ENCODE measurements at places on chromosomes 1 and 21.

DNA sequence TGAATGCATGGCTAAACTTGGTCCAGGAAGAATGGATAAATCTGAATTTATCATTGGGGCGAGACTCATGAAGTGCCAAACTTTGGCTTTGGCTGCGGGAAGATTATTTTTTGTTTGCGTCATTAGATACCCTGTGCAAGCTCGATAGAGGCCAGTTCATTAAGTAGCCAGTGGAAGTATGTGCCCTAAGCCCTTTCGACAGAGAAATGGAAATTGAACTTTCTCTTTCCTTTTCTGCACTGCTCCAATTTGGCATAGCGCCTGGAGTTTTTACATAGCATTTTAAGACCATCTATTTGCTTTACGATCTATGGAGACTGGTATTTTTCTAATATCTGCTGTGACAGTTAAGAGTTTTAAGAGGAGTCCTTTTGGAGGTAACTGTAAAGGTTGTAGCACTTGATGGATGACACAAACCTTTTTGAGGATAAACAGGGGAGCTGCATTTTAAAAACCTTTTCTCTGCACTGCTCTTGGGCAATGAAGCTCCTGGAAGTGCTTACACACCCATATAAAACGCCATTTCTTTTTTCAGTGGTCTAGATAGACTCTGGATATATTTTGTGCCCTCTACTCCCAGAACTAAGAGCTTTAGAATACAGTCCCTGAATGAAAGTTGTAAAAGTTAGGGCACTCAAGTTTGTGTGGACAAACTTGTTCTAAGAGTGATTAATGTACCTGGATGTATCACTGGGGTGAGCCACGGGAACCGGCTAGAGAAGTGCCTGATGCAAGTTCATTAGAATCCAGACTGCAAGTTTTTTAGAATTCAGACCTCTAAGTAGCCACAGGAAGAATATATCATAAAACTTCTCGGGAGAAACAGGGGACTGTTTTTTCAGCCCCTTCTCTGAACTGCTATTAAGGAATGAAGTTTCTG, 41.3 kb upstream of the CFHR3 start:
- no peak for DNase-seq

DNA sequence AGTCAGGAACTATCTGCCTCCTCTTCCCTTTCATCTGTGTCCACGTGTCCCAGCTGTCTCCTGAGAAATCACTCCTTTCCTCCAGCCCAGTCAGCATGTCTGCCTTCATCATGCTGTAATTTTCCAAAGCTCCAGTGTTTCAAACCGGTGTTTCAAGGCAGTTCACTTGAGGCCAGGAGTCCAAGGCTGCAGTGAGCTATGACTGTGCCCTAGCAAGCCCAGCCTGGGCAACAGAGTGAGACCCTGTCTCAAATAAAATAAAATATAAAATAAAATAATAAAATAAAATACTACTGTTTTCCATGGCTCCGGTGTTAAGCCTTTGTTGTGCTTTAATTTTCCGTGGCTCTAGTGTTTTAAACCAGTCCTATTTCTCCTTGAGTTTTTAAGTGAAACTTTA, 7.9 kb upstream of the SELENON start:
- DNase-seq, result peak; percentile 43

- no peak for DNase-seq
Observed at GRCh38 chr1:54571803-54572541, 23.9 kb downstream of the ACOT11 start.

GRCh38 chr1:32464716-32465577, at the start of gene ZBTB8B:
ZBTB8B (plus strand) TSS chr1:32465072; CDS start chr1:32470625, 5,553 bp downstream.
- peak; percentile 38 for DNase-seq

DNA sequence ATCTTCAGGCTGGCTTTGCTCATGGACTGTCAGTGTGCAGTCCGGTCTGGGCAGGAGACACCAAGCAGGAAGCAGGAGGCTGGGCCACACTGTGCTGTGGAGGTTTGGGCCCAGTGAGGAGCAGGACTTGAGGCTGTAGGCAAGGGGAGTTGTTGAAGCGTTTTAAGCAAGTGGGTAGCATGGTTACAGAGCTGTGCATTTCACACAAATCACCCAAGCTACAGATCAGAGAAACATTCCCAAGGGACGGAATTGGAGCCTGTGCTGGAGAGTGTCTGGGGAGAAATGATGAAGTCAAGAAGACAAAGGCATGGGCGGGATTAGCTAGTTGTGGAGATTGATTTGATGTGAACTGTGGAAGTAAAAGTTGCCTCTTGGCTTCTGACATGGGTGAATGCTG, 60.9 kb downstream of the KIF21B start:
- no peak for DNase-seq

DNA sequence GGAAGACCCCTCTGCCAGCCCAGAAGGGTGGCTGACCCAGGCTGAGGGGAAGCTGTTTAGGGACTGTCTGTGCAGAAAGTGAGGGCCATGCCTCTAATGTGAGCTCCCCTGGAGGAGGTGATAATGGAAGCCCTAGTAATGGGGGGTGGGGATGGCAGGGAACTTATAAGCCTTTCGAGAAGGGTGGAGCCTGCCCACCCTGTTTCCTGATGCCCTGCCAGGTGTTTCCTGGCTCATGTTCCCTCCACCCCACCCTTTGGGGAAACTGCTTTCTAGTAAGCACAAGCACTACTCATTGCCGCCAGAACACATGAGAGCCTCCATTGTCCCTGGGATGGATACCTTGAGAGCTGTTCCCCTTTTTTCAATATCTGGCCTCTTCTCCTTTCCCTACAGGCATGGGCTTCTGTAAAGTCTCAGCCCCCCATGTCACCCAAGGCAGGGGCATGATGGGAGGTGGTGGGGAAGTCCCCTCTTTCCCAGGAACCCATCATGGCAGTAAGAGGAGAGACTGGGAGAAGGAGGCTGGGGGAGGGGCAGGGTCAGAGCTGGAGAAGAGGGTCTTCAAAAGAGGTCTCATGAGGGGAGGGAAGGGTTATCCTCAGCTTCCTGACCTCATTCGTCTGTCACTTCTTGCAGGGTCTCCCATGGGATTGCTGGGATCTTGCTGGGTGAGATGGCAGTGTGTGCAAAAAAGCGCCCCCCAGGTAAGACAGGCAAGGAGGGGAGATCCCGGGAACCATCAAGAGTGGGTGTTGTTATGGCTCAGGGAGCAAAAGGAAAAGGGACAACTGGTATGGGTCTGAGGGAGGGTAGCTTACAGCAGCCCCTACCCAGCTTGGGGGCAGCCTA, 2.4 kb downstream of the ATP8B2 start:
- no peak for DNase-seq

- no peak for DNase-seq
Observed at GRCh38 chr1:52182874-52183400, 41.0 kb downstream of the ZFYVE9 start.

DNA sequence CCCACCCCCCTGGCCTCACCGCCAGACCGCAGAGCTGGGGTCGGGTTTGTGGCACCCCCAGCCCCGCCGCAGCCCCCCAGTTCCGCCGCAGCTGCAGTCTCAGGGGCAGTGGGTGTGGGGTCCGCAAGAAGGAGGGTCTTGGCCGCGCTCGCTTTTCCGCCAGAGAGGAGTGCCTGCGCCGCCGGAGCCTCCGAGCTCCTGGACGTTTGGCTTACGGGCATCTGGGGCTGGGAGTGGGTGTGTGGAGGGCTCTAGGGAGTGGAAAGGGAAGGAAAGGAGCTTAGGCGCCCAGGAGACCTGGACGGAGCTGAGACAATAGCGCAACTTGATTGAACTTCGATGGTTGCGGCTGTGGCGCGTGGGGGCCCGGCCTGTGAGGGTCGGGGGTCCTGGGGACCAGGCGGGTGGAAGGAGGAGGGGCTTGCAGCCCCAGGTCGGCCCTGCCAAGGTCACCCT, 88.8 kb upstream of the IPO9 start:
- no peak for DNase-seq

DNA sequence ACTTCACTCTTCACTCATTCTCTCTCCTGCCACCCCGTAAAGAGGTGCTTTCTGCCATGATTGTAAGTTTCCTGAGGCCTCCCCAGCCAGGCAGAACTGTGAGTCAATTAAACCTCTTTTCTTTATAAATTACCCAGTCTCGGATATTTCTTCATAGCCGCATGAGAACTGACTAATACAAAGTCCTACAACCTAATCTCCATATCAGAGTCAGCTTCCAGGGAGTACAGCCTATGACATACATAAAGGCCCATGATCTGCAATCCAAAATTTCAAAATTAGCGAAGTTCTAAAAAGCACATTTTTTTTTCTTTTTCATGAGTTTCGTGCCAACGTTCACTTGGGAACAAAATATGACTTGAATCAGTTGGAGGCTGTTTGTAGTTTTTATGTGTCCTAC, 256.9 kb upstream of the DUSP10 start:
- DNase-seq, result no peak

DNA sequence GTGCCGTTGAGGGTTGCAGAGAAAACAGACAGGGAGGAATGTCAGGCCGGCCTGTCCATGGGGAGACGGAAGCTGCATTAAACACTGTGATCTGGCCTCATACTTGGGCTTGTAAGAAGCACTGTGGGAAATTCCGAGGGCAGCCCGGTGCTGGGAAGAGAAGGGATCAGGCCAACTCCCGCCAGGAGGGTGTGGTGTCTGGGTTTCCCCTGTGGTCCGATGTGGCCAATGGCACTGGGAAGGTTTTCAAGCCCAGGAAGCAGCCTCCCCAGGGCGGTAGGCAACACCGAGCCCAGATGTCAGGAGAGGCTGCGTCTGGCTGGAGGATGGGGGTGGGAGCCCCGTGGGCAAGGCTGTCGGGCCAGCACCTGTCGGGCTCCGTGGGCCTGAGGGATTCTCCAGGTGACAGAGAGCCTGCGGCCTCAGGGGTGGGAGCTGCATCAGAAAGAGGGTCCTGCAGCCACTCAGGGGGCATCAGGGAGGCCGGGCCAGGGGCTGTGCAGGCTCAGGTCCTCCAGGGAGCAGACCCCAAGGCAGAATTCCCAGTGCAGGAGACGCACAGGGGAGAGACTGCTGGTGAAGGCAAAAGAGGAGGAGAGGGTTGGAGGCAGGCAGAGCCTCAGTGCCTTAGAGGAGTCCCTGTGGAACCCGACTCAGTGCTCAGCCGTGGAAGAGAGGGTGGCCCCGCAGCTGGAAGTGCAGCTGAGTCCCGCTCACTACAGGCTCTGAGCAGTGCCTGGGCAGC, 8.4 kb downstream of the UBASH3A start:
- DNase-seq, result no peak

- no peak for DNase-seq
Observed at GRCh38 chr1:29907596-29907995, 671.3 kb downstream of the PTPRU start.

GRCh38 chr1:118928739-118929554, 59.2 kb downstream of the TBX15 start:
- peak; percentile 61 for DNase-seq

DNA sequence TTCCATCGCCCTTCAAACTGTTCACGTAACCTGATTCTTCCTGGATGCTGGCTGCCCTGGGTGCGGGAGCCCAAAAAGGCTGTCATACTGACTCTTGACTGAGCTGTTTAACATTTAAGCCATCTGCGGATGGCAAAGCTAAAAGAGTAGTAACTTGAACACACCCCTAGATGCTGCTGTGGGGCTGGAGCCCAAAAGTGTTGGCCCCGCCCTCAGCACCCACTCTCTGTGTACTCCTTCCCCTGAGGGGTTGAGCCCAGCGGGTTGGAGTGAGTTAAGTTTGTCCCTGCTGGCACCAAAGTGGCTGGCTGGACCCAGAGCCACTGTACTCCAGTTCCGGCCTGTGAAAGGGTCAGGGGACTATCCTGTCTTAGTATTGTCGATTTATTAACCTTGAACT, 640.6 kb downstream of the PTPRU start:
- no peak for DNase-seq

GRCh38 chr1:165172666-165173065, 183.8 kb downstream of the LMX1A start:
- DNase-seq, result no peak

DNA sequence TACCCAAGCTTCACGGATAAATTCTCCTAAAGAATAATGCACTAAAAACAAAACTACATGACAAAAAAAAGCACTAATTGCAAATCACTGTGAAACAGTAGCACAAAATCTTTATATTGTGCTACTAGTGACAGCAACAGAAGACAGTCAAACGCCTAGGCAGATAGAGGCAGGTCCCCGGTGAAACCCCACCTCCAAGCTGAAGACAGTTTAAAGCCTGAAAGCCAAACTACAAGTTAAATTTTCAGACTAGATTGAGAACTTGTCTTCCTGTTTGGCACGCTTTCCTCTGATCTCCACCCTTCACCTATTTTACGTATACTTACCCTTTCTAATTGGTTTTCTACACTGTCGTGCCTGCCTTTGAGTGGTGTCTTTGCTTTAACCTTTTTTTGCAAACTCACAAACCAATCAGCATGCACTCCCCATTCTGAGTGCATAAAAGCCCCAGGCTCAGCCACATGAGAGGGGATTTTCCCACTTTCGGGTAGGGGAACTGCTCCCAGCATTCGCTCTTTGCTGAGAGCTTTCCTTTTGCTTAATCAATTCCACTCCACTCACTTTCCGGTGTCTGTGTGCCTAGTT, 3.6 kb upstream of the BACH1 start:
- DNase-seq, result no peak

DNA sequence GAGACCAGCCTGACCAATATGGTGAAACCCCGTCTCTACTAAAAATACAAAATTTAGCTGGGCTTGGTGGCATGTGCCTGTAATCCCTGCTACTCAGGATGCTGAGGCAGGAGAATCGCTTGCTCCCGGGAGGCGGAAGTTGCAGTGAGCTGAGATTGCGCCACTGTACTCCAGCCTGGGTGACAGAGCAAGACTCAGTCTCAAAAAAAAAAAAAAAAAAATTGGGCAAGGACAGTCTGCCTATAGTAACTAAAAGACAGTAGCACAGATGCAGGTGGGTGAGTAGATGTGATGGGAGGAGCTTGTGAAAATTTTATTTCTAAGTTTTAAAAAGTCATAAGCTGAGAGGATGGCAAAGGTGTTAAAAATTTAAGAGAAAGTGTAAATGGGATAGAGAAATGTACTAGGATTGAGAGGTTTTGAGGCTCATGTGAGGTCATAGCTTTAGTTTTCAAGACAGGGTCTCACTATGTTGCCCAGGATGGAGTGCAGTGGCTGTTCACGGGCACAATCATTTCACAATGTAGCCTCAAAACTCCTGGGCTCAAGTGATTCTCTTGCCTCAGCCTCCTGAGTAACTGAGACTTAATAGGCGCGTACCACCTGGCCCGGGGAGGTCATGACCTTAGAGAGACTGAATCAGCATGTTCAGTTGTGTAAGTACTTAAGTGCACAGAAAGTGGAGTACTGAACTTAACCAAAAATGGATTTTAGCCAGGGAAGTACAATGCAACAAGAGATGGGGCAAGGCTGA, 33.7 kb downstream of the PTP4A2 start:
- peak; percentile 55 for DNase-seq

- no peak for DNase-seq
Observed at GRCh38 chr21:16773206-16773605, 739.6 kb upstream of the CXADR start.

DNA sequence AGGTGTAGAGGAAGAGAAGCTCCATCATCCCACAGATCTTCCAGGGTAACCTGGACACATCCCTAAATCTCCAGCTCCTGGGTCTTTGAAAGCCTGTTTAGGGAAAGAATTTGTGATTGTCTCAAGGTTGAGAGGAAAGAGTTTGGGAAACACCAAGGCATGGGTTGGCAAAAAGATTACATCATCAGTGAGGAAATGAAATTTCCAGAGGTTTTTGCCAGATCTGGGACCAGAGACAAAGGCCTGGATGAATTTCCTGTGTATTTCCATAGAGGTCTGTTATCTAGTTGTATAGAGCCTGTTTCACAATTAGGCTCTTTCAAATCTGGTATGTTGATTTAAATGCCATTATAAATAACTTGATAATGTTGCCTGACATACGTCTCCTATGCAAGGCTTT, 82.3 kb downstream of the GPR89B start:
- DNase-seq, result no peak

GRCh38 chr1:59025201-59025600, 241.4 kb upstream of the JUN start:
- DNase-seq, result no peak

All from trophoblast cell (in vitro differentiated cells and primary cell).